ENCODE measurements at places on chromosomes 3 and 15. TPM values are rescaled to one million over a fixed set of nuclear protein-coding genes. Genes with fewer than 3 reads are reported as not detected.

DNA sequence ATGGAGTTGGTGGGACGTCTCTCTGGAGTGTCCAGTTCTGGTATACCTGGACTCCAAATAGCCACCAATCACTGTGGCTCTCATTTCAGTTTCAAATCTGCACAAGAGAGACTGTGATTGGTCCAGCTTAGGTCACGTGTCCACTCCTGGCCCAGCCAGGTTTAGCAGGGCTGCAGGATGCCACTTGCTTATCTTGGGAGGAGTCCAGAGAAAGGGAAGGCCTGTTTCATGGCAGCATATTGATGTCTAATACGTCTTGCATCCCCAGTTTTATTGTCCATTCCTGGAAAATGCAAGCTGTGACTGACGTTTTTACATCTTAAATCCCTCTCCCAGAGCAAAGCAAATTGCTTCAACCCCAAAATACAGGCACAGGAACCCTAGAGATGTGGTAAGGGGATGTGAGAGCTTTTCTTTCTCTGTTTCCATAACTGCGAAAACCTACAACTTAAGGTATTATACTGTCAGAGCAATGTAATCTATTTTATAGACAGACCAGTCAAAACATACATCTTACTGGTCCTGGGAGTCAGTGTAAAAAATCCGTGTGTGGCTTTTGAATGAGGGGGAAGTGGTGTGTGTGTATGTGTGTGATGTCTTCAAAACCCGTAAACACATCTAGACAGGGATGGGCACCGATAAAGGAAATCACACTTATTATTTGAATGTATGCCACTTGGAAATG, 274.4 kb downstream of the TLE3 start:
- no peak for DNase-seq

ACTRT3 gene
- 3.2 TPM for total RNA-seq

DNA sequence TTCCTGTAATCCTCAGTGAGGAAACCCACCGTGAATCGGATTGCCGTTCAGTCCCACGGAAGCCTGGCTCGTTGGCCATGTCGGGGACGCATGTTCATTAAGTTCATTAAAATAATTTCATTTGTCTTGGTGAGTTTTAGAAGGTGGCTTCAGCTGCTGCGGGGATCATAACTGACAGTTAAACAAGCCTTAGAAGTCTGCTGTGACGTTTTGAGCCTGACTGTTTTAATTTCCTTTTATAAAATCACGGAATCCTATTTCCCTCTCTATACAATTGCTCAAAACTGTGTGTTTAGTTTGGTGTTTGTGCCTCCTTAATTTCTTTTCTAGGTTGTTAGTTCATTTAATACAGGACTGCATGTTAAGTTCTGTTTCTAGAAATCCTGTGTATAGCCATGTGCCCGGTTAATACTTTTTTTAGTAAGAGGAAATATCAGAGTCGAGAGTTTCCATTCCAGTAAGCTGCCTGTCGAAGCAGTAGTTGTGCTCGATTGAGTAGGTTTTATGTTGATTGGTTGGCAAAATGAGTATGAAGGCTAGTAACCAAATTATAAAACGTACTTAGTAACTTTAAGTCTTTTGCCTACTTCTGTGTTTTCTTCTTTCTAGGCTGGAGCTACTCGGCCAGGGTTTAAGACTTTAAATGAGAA, 705 bp downstream of the NIPA2 start:
- DNase-seq, result no peak

RNU5B-1 gene
- total RNA-seq, result not detected

- DNase-seq, result no peak
These were observed 151.1 kb downstream of the PGPEP1L start for GRCh38 chr15:98856532-98856907.

- no peak for DNase-seq
These were observed 52.8 kb downstream of the UBE3A start for GRCh38 chr15:25385986-25386385.

DNA sequence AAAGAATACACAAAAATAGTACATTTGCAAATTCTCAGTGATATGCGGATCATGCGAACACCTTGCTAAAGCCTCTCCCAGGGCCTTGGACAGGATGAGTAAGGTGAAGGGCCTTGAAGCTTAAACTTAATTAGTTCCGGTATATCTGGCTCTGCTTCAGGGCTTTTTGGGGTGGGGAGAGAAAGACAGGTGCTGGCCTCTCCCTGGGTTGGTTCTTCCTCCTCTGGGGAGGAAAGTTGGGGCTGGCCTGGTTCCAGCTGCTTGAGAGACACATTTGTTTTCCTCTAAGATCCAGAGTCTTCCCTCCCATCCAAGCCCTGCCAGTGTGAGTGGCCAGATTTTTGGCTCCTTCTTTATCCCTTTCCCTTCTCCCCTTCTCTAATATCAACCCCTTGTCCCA, 64.7 kb upstream of the EPHB3 start:
- no peak for DNase-seq

- no peak for DNase-seq
These were observed 50.0 kb upstream of the RPL35A start for GRCh38 chr3:197899833-197900478.

All from H7 (cell line).